ENCODE measurements at places on chromosomes 16 and 17.

- no peak for DNase-seq
These were observed 6.3 kb downstream of the SLC5A2 start for GRCh38 chr16:31489298-31489564.

DNA sequence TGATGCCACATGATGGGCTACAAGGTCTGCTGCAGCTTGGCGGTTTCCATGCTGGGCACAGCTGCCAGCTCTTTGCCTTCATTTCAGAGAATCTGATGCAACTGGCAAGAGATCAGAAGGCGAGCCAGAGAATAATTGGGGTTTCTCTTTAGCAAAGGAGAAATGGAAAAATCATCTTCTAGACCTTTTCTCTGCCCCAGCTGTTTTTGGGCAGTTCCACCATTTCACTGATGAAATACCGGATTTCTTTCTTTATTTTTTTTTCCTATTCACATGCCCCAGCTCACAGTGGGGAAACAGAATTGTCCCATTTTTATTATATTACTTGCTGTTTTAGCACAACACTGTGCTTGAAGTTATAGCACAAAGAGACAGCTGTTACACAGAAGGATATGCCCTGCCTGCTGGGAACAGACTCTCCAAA is 439.3 kb upstream of the GOT2 start:
- DNase-seq = no peak

DNA sequence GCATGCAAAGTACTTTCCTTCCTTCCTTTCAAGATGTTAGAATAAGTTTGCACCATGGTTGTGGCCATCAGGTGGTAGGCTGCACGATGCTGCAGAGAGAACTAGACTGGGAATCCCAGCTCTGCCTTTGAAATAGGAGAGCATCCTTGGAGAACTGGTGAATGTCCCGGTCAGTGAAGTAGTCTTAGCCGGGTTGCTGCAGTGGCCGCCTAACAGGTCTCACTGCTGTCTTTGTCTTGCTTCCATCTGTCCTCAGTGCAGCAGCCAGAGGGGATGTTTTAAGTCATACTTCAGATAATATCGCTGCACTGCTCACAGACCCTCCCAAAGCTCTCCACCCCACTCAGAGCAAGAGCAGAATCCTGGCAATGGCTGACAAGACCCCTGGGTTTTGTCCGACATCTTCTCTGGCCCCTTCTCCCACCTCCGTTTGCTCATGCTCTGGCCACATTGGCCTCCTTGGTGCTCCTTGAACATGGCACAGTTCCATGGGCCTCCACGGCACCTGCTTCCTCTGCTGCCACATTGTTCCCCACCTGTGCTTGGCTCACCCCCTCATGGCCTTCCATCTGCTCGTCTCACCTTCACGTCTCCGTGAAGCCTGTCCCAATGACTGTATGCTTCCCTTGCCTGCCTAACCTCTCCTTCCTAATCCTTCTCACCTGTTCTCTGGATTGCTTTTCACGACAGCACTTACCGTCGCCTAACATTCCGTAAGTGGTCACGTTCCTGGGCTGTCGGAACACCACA is 439.8 kb downstream of the UTP18 start:
- no peak for DNase-seq

GRCh38 chr17:68387435-68388218 is 69.7 kb downstream of the WIPI1 start:
- DNase-seq = no peak

DNA sequence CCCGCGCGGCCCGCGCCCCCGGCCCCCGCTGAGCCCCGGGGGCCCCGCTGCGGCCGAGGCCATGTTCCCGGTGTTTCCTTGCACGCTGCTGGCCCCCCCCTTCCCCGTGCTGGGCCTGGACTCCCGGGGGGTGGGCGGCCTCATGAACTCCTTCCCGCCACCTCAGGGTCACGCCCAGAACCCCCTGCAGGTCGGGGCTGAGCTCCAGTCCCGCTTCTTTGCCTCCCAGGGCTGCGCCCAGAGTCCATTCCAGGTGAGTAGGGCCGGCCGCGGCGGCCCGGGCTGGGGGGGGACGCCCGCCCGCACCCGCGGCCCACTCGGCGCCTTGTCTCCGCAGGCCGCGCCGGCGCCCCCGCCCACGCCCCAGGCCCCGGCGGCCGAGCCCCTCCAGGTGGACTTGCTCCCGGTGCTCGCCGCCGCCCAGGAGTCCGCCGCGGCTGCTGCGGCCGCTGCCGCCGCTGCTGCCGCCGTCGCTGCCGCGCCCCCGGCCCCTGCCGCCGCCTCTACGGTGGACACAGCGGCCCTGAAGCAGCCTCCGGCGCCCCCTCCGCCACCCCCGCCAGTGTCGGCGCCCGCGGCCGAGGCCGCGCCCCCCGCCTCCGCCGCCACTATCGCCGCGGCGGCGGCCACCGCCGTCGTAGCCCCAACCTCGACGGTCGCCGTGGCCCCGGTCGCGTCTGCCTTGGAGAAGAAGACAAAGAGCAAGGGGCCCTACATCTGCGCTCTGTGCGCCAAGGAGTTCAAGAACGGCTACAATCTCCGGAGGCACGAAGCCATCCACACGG is 504 bp downstream of the MAZ start:
- no peak for DNase-seq

GRCh38 chr17:74728702-74729075 is 8.4 kb upstream of the RAB37 start:
- DNase-seq = no peak

Measured in A172 (cell line).